ENCODE measurements at places on chromosomes 5 and 9.

DNA sequence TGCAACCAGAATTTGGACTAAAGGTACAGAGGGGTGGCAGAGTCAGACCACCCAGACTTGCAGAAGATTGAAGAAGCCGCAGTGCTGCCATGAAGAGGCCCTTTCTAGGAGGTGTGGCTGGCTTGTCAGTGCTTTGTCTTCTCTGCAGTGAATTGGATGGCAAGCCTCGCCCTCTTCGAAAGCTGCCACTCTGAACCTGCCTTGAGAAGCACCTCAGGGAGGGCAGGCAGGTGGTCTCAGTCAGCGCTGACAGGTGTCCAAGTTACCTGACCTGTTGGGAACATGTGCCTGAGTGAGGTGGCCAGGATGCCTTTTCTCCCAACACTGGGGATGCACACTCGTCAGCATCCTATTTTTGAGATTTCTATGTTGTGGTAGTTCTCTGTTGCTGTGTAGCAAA lies 6.2 kb downstream of the TENT4A start:
- no peaks in the 10 kb centered on the region for H3K27me3 ChIP-seq
- peaks cover 49% of the 10 kb centered on the region for H3K36me3 ChIP-seq
- no peak overlapping the region for H3K27ac ChIP-seq
- DNase-seq: no peak
- peaks cover 78% of the 10 kb centered on the region for H3K4me1 ChIP-seq

GRCh38 chr5:142548739-142549275 lies 137.1 kb downstream of the FGF1 start:
- no peak for DNase-seq
- no peak overlapping the region for H3K4me3 ChIP-seq

- H3K36me3 ChIP-seq: no peaks in the 10 kb centered on the region
- H3K4me1 ChIP-seq: no peaks in the 10 kb centered on the region
- no peak for DNase-seq
- no peak overlapping the region for H3K27ac ChIP-seq
- H3K27me3 ChIP-seq: no peaks in the 10 kb centered on the region
- H3K4me3 ChIP-seq: no peak overlapping the region
Observed at GRCh38 chr5:112023766-112024165, 266.8 kb upstream of the NREP start.

- H3K27me3 ChIP-seq: no peaks in the 10 kb centered on the region
- H3K4me3 ChIP-seq: no peak overlapping the region
- no peaks in the 10 kb centered on the region for H3K4me1 ChIP-seq
- H3K27ac ChIP-seq: no peak overlapping the region
- DNase-seq: no peak
Observed at GRCh38 chr9:78698371-78698770, 401.4 kb downstream of the PSAT1 start.

DNA sequence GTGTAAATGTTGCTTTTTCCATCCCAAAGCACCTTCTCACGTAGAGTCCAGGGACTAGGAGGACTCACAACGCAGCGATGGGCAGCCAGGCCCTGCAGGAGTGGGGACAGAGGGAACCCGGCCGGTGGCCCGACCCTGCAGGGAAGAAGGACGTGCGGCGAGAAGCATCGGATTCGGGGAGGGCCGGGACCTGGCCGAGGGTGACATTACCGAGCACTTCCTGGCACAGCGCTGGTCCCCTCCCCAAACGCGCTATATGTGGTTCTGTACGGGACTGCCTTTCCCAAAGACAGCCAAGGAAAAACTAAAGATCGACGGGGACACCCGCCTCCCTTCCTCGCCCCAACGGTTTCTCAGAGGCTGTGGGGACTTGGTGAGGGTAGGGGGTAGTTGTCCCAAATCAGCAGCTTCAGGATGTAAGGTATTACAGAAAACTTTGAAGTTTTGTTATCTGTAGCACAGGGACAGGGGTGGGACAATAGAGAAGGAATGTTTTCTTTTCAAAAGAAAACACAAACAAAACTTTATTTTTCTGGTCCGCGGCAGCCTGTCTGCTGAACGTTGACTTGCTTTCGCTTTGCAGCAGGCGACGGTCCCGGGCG lies 887 bp upstream of the MAP3K1 start:
- peak overlapping the region; percentile 89 for H3K4me3 ChIP-seq
- H3K27me3 ChIP-seq: peaks cover 6% of the 10 kb centered on the region
- peaks cover 33% of the 10 kb centered on the region for H3K4me1 ChIP-seq
- H3K36me3 ChIP-seq: no peaks in the 10 kb centered on the region
